ENCODE measurements at places on chromosomes 4 and X.
A peak's percentile ranks its signal among the peaks of the same experiment; 100 is the strongest.

DNA sequence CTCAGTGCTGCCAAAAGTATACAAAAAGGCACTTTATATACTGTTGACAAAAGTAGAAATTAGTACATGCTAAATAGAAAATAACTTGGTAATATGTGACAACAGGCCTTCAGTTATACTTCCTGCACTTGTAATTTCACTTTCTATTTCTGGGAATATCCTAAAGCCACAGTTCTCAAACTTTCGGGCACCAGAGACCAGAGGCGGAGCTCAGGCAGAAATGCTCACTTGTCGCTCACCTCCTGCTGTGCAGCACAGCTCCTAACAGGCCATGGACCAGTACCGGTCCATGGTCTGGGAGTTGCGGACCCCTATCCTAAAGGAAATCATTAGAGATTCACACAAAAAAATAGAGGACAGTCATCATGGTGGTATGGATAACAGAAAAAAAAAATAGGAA is 25.7 kb downstream of the ACSL4 start:
- DNase-seq: no peak

DNA sequence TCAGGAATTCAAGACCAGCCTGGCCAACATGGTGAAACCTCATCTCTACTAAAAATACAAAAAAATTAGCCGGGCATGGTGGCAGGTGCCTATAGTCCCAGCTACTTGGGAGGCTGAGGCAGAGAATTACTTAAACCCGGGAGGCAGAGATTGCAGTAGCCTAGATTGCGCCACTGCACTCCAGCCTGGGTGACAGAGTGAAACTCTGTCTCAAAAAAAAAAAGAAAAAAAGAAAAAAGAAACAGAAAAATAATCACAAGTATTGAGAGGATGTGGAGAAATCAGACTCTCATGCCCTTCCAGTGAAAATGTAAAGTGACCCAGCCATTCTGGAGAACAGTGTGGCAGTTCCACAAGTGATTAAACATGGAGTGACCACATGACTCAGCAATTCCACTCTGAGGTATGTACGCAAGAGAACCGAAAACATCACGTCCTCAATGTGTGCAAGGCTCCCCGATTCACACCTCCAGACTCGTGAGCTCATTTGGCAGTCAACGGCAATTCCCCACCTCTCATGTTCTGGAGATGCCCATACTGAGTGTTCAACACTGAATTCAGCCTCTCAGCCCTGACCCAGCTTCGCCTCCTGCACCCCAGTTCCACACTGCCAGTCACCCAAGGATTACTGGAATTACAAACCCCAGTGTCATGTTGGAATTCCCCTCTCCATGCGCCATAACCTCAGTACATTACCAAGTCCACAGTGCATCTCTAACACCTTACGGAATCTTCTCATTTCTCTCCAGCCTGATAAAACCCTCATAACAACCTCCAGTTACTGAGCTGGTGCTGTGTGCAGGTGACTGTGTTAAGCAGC is 21.1 kb downstream of the ACOX3 start:
- DNase-seq: no peak

- DNase-seq: no peak
Observed at GRCh38 chr4:20895988-20896387, 195.7 kb downstream of the PACRGL start.

DNA sequence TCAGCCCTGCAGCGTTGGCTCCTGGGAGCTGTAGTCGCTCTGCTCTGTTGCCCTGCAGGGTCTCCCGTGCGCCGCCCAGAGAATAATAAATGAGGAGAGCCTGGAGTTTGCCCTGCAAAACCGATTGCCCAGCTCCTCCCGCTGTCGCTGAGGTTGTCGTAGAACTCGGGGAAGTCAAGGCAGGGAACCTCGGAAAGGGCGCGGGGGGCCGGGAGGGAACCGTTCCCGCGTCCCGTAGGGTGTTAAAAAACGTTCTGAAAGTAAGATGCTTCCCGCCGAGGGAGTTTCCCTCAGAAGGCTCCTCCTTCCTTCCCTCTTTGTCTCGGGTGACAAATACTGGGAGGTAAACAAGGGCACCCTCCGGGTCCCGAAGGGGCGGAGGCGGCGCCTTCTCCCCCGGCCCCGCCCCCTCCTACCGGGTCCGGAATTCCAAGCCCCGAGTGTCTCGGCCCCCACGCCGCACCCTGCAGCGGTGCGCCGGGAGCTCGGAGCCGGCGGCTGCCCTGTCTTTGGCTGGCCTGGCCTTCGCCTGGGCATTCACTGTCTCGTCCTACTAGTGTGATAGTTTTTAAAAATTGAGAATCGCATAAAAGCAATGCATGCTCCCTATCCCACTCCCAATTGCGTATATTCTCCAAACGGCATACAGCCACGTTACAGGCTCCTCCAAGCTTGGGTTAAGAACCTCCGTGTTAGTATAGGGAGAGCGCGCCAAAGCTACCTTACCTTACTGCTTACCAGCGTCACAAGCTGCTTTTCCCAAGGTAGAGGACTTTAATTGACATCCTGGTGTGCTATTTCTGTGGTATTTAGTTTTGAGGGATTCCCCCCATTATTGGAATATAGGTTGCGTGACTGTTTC is 964 bp upstream of the HMGB2 start:
- DNase-seq: peak; percentile 62

- no peak for DNase-seq
Observed at GRCh38 chrX:56765811-56766553, 36.9 kb downstream of the NBDY start.

DNA sequence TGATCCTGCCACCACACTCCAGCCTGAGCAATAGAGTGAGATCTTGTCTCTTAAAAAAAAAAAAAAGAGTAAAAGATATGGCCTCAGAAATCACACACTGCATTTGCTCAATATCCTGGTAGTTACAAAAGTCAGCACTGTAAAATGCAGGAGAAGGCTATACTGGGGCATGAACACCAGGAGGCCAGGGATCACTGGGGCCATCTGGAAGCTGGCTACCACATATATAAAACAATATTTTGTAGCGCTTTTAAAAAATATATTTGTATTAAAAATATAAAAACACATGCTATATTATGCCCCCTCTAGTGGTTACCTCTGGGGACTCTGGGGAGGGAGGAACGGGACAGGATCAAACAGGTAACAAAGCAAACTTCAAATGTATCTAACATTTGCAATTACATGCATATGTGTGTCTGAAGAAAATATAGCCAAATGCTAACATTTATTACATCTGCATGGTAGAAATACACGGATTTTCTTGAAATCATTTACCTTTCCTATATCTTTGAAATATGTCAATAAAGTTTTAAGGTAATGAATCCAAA is 4.0 kb downstream of the C4orf46 start:
- no peak for DNase-seq

DNA sequence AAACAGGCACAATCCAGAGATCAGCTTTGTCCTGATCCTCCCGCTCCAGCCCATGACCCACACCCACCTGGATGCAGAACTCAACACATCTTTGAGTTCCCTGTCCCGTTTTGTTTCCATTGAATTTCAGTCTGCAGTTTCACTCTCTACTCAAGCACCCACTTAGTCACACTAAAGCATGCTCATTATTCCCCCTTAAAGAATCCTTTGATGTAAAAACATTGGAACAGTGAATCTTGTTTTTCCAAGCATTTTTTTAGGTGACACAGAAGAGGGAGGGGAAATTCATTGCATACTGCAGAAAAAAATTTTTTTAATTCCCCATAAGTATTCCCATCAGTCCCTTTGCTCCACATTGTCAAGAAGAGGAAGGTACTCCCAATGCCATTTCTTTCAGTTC is 249.7 kb upstream of the TTC29 start:
- DNase-seq: no peak

DNA sequence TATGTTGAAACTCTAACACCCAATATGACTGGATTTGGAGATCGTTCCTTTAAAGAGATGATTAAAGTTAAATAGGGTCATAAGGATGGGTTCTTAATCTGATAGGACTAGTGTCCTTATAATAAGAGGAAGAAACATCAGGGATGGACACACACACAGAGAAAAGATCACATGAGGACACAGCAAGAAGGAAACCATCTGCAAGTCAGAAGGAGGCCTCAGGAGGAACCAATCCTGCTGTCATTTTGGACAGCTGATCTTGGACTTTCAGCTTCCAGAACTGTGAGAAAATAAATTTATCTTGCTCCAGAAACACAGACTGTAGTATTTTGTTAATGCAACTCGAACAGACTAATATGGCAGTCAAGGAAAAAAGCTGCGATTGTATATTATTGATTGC is 631.5 kb downstream of the PCDH7 start:
- no peak for DNase-seq

- DNase-seq: peak; percentile 56
Observed at GRCh38 chrX:120463241-120463640, 5.9 kb downstream of the LAMP2 start.

GRCh38 chr4:1572010-1572385 is 112.1 kb downstream of the FAM53A start:
- no peak for DNase-seq

DNA sequence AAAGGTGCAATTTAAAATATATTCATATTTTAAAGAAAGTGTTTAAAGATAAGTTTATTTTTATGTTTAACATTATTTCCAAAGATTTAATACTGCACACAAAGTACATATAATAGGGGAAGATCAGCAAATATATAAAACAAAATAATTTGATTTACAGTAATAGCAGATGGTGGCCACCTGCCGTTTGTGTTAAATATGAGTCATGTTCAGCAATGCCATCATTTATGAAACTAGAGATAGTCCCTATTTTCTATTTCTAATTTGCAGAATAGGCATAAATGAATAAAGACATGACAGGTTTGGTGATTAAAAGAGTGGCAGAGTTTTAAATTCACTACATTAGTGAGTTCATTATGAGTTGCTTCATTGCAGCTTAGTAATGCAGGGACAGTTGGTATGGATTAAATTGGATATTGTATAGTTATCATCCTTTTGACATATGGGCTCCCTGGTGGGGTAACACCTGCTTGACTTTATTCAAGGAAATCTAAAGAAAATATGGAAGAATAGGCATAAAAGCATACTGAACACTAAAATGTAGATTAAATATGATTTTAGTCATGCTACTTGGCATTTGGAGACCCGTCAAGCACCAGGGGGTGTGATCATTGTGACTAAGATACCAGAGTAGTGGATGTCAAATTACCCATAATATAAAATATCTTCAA is 78.8 kb upstream of the BANK1 start:
- peak; percentile 5 for DNase-seq

- DNase-seq: no peak
Observed at GRCh38 chr4:149531861-149532260, 283.8 kb downstream of the IQCM start.

GRCh38 chrX:46665232-46666152 is 91.9 kb downstream of the CHST7 start:
- DNase-seq: no peak

DNA sequence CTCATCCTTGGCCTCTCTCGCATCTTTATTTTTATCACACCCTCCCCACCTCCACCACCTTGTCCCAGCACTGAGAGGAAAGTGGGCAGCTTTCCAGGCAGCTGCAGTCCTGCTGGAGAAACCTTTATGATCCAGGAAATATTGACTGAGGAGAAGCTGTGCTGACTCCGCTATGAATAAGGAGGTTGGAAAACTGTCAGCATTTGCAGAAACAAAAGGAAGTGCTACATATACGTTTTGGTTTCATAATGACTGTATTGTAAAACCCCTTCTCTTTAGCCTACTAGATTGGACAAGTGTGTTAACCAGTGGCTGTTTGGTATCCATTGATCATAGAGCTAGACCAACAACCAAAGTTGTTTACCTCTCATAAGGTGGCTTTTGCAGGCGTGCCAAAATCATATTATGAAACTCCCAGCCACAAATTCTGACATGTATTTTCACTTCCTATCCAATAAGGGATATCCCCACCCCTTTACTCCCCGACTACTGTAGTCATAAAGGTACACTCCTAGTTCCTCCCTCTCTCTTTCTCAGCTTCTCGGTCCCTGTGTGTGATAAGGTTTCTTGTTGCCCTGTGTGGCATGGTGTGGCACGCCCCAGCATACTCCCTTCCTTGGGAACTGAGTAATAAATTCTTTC is 88.4 kb downstream of the GPR143 start:
- peak; percentile 2 for DNase-seq

DNA sequence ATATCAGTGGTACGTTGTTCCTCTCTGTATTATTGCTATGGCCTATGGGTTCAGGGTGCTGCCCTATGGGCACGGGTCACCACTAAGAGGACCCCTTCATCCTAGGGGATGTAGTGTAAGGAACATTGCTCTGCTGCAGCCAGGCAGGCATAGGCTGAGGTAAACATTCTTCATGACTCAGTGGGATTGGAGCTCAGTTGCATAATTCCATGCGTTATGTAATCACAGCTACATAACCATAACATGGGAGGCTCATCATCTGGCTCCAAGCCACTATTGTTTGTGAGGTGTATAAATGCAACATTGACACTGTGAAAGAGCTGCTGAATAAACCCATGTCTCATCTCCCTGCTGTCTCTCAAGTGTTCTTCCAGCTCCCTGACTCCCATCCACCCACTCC is 375.2 kb downstream of the MAGEE1 start:
- no peak for DNase-seq

DNA sequence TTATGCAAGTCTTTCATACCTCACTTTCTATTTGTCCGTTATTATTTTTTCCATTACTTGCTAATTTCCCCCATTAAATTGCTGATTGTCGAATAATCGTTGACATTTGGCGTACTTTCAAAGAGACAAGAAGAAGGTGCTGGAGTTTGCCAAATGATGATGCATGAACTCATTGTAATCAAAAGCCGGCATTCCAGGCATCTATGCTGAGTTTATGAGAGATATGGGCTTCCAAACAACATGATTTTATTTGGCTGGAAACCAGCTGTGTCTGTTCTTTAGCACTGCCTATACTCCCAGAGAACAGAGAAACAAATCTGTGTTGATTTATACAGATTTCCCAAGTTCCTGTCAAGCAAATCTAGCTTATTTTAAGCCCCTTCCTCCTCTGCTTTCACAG is 80.8 kb upstream of the RPS6KA3 start:
- DNase-seq: no peak

DNA sequence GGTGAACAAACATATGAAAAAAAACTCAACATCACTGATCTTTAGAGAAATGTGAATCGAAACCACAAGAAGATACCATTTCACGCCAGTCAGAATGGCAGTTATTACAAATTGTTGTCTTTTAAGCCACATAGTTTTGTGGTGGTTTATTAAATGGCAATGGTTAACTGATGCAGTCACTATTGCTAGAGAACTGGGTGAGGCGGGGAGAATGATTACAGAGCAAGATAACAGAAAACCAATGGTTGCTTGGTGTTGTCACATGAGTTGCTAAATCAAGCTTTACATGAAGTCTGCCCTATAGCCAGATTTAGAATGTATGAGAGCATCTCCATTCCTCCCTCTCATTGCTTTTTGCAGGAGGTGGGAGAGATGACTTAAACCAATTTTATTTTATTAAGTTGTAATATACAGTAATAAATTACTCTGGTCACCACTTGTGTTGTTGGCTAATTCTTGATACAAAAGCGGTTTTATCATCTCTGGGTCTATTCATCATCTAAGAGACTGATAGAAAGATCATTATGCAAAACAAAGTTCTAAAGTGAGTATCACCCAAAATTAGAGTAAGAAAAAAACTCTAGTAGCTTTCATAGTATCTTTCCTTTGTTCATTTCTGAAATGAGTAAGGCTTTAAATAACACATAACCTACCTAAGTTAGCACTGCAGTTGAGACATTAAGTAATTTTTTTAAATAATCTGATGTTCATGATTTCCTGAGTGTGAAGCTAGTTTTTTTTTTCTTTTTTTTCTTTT is 859.5 kb downstream of the STIM2 start:
- DNase-seq: no peak
